Erythroblast (primary cell): ENCODE measurements at places on chromosomes 2 and 18.

DNA sequence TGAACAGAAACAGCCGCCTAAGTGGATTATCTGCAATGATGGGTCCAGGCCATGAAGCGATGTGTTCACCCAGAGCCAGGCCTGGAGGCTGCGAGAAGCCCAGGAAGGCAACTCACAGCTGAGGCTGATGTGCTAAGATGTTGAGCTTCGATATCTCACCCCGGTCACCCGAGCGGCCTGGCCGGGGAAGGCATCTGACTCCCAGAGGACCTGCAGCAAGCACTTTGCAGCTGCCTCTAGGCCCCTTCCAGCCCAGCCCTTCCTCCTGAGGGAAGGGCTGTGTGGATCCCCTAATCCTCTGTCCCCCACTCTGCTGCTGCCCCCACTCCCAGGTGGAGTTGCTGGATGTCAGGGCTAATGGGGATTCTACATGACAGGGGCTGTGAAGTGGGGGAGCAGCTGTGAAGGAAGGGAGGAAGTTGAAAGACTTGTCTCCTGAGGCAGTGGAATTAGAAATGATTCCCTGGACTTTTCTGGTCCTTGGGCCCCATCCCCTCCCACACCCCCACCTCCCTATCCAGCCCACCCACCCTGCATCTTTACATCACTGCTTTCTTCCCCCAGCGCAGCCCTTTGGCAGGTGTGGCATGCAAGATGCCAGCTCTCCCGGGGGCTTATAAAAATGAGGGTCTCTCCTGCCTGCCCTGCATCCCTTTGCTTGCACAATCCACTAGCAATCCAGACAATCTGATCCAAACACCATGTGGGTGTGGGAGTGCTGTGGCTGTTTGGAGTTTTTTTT, 4.3 kb downstream of the ATP6V1B1 start:
- no peak for DNase-seq

GRCh38 chr2:144274131-144274530, 245.8 kb downstream of the ZEB2 start:
- no peak for DNase-seq

GRCh38 chr18:49321271-49321670, 139.2 kb downstream of the DYM start:
- no peak for DNase-seq

GRCh38 chr2:240705204-240705791, 13.6 kb downstream of the AQP12A start:
- no peak for DNase-seq

DNA sequence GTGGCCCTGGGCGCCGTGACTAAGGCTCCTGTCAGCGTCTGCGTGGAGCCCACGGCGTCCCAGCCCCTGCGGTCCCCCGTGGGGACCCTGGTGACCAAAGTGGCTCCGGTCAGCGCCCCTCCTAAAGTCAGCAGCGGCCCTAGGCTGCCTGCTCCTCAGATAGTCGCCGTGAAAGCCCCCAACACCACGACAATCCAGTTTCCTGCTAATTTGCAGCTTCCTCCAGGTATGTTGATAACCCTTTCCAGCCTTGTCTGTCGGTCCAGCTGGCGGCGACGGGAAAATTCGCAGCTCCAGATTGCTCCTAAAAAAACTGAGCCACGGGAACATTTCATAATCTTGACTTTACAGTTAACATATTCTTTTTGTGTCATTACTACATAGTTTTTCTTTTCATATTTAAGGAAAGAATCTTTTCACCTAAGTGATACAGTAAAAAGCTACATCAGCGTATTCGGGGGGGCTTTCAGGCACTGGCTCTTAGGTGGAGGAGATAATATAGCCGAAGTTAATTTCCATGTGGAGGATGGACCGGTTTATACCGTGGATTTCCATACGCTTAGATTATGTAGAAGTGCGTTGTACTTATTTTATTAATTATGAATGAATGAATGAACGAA, 916 bp downstream of the TAF4B start:
- DNase-seq: no peak
